ENCODE measurements at places on chromosomes 13 and 19. TPM values are rescaled to one million over a fixed set of nuclear protein-coding genes. Genes with fewer than 3 reads are reported as not detected.

DNA sequence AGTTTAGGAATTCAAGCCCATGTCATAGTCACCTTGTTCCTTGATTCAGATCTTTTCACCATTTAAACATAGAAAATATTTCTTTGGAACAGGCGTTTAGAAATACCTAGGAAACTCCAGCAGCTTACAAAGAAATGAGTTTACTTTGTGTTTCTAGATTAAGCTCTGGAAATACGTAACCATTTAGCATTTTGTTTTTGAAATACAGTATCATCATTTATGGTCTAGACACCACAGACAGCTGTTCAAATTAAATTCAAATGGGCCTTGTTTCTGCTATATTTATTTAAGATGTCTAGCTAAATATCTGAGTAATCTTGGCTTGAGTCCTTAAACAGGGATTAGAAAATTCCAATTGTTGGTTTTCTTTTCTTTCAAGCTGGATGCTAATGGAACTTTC, 228.5 kb downstream of the NDFIP2 start:
- peak; percentile 28 for DNase-seq

DNA sequence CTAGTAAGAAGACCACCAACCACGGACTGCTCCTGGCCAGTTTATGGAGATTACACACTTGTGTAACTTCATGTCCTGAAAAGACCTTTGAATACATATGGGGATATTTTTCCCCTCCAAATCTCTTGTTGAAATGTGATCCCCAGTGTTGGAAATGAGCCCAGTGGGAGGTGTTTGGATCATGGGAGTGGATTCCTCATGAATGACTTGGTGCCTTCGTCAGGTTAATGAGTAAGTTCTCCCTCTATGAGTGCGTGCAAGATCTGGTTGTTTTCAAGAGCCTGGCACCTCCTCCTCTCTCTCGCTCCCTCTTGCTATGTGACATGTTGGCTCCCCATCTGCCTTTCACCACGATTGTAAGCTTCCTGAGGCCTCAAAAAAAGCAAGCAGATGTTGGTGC, 769.0 kb upstream of the SLITRK1 start:
- peak; percentile 81 for DNase-seq

GRCh38 chr19:54551293-54551692, 22.3 kb upstream of the LILRA2 start:
- DNase-seq, result no peak

CEACAM7 gene
- total RNA-seq, result not detected

- DNase-seq, result no peak
These were observed 8.4 kb downstream of the GADD45B start for GRCh38 chr19:2484178-2484937.

DNA sequence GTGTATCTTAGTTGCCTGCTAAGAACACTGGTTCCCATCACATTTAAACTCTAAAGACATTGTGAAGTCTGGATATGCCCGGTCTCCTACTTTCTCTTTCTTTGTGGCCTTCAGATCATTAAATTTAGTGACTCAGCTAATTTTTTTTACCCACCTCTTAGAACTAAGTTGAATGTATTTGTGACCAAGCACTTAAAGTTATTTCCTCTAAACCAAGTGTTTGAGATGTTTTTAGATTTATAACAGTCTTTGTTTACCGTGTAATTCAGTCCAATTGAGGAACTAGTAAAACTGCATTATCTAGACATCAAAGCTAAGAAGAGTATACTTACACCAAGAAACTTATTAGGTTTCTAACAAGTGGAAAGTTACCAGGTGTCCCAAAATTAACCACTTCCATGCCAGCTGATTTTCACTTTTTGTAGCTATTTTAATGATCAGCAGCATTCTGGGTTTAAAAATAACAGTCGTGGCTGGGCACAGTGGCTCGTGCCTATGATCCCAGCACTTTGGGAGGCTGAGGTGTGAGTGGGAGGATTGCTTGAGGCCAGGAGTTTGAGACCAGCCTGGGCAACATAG, 53.1 kb downstream of the ARHGAP35 start:
- DNase-seq, result peak; percentile 71

- DNase-seq, result no peak
These were observed 9.9 kb downstream of the RFX2 start for GRCh38 chr19:6100284-6100915.

DNA sequence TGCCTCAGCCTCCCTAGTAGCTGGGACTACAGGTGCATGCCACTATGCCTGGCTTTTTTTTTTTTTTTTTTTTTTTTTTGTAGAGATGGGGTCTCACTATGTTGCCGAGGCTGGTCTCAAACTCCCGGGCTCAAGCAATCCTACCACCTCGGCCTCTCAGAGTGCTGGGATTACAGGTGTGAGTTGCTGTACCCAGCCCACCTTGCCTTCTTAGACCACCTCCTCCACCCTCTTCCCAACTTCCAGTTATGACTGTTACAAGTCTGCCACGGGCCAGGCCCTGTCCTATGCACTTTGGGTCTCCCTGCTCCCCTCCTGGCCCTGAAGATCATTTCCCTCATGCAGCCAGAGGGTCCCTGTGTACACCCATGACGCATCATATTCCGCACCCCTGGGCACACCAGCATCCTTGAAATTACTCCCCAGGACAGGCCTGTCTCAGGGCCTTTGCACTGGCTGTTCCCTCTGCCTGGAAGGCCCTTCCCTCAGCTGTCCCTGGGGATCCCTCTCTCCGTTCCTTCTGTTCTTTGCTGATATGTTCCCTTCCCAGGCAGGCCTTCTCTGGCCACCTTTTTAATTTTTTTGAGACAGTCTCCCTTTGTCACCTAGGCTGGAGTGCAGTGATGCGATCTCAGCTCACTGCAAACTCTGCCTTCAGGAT, 3.0 kb downstream of the LGALS4 start:
- no peak for DNase-seq

- DNase-seq, result no peak
These were observed 79.8 kb upstream of the TNFSF11 start for GRCh38 chr13:42494157-42494556.

DNA sequence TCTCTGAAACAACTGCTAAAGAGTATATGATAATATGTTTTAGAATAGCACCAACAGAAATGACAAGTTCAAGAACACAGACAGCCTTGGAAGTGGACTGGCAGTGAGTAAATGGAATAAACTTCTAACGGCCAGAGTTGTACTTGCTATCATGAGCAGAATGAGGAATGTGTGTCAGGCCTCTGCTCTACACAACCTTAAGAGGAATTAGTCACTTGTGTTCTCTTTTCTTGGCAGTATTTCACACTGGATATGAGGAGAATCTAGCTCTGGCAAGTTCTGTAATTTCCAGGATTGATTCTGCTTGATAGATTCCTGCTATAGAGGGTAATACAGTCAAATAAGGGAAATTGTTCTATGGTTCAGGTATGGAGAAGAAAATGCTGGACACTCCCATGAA, 757.3 kb downstream of the EFNB2 start:
- DNase-seq, result no peak
